ENCODE measurements at places on chromosomes 6 and 20.

DNA sequence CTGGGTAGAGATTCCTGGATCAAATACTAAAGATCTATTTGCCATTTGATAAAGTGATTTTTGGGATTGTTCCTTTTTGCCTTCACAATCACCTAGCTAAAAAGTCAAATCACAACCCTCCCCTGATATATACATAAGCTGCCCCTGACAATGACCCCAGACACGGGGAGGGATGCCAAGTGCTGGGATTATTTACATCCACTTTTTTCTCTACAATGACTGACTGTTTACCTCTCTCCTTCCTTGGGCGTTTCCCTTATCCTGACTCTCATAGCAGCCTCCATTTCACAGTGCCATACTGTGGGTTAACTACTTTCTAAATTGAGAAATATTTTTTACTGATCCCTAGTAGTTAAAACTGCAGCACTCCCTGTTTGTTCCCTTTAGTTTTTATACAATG, 150.8 kb upstream of the TMEM170B start:
- no peak for DNase-seq

DNA sequence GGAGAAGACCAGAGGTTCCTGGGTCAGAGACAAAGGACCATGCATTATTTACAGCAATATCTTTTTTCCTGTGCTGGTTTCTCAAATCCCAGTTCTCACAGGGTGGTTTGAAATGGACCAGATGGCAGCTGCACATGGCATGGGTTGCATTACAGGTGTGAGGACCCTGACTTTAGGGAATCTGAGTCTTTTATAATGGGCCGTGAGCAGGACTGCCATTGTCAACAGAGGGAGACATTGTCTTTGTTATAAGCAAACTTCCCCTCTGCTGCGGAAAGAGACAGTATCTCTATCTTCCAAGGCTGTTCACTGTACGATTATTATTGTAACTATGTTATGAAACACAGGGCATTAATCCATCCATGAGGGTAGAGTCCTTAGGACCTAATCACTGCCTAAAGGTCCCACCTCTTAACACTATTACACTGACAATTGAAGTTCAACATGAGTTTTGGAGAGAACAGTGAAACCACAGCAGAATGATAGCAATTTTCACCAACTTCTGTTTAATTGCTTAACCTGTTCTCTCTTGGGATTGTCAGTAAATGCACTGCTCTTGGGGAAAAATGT, 156.1 kb upstream of the AGPAT4 start:
- DNase-seq, result no peak

DNA sequence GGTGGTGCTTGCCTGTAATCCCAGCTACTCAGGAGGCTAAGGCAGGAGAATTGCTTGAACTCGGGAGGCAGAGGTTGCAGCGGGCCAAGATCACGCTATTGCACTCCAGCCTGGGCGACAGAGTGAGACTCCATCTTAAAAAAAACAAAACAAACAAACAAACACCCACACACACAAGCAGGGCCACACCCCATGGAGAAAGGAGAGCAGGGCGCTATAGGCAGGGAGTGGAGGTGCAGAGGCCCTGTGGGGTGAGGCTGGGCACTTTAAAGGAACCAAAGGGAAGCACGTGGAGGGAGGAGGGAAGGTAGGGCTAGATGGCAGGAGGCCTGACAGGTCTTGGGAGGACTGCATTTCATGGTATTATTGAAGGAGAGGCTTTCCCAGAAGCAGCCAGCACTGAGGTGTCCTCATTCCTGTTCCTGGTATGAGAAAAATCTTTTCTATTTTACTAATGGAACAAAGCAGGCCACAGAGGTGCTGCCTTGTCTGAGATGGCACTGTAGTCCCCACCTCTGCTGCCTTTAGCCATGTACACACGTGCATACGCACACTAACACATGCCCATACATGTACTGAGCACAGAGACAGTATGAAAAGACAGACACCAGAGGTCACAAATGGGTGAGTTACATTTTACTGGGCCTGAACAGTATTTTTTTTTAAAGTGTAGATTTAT, 44.0 kb downstream of the BCAS4 start:
- DNase-seq, result no peak

DNA sequence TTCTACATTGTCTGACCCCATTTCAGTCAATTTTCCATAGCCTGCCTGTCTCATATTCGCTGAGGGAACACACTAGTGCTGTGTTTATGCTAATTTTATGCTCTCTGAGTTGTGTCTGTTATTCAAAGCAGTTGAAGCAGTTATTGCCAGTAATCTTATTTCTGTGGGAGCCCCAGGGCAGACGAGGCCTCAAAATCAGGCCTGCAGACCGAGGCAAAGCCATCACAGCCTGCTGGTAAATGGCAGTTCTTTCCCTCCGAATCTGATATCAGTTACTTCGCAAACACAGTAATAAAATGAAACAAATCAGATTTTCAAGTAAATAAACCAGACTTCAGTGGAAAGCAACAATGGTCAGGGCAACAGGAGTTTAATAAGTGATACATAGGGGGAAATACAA, 508.4 kb downstream of the PKHD1 start:
- DNase-seq, result no peak

- peak; percentile 74 for DNase-seq
Measured at GRCh38 chr6:43838276-43839036, 68.4 kb downstream of the VEGFA start.

DNA sequence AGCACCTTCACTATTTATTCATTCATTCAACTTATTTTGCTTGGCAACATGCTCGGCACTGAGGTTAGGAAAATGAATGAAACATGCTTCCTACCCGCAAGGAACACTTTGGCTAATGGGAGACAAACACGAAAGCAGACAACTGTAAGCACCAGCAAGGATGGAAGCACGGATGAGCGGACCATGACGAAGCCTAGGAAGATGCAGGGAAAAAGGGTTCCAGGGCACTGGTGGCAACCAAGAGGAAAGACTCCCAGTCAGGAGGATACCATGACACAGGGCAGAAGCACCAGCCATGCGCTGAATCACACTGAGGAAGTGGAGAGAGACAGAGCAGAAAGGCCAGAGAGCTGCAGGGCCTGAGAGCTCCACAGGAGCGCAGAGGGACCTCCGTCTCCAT, 9.8 kb downstream of the PDE10A start:
- DNase-seq, result no peak

DNA sequence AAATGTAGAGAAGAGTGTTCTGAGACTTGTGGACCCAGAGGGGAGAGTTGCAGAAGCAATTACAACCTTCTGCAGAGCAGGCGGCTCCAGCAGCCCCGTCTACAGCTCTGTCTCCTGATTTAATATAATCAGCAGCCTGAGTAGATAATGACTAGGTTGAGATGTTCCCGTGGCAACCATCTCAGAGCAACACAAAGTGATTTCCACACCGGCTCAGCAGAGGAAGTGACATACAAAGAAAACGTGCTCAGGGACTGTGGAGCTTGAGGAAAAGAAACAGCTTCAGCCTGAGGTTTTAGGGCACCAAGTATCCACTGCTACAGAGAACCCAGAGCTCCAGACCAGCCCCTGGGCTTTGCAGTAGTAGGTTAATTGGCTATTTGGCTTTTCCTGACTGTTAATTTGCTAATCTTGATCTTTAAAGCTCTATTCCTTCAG, 136.4 kb downstream of the MTFR2 start:
- peak; percentile 4 for DNase-seq

- no peak for DNase-seq
Measured at GRCh38 chr20:16020971-16021370, 552.3 kb downstream of the KIF16B start.

GRCh38 chr20:48691523-48691922, 136.3 kb downstream of the PREX1 start:
- DNase-seq, result no peak

DNA sequence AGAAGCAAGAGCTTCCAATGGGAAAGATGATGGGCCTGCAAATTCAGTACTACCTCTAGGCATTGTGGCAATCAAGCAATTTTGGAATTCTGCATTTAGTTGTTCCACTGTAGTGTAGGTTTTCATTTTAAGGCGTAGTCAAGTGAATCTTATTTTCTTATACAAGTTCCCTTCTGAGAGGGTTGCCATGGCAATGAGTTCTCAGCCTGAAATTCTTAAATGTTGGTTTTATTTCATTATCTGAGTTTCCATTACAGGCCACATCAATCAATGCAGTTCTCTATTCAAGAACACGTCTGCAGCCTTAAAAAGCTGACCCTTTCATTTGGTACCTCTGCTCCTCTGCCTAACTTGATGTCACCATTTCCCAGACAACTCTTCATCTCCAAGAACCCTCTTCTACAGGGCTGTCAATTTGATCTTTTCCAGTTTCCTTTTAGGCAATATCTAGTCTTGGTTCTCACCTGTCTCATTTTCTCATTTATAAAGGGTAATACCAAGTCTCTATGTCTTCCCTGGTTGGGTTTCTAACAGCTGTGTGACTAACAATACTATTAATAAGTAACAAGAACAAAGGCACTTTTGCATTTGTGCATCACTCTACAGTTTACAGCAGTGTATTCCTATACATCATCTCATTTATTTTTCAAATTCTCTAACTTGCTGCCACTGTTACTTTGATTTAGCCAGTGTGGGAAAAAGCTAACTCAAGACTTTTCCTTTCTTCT, 898.2 kb upstream of the FLRT3 start:
- no peak for DNase-seq

DNA sequence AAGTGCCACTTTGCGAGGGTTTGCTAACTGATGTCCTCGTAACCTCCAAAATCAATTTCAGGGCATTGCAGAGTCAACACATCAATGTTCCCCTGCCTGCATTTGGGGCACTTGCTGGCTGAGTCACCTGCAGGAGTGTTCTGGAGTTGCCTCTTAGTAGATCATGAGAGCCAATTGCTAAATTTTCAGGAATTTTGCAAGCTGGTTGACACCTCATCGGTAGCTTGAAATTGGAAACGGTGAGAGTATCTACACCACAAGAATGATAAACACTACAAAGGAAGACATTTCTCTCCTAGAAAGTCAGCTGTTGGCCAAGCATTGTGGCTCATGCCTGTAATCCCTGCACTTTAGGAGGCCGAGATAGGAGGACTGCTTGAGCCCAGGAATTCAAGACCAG, 10.8 kb upstream of the BFSP1 start:
- no peak for DNase-seq

DNA sequence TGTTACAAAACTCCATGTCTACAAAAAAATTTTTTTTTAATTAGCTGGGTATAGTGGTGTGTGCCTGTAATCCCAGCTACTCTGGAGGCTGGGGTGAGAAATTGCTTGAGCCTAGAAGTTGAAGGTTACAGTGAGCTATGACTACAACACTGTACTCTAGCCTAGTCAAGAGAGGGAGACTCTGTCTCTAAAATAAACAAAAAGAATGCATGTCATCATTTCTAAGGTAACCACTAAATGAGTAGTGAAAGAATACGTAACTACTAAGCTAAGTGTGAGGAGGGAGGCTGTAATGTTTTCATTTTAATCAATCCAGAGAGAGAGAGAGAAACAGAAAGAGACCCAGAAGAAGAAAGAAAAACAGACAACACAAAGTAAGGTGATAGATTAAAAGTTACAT, 9.9 kb downstream of the SYCP2 start:
- no peak for DNase-seq

DNA sequence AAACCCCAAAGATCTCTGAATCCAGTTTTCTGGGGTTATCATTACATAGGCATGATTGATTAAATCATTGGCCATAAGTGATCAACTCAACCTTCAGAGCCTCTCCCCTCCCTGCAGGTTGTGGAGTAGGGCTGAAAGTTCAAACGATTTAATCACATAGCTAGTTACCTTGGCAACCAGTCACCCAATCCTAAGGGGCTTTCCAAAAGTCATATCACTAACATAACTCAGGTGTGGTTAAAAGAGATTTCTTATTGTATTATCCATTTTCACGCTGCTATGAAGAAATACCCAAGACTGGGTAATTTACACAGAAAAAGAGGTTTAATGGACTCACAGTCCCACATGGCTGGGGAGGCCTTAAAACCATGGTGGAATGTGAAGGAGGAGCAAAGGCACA, 935.1 kb upstream of the SLC35B3 start:
- no peak for DNase-seq

Data from erythroblast (primary cell).